ENCODE measurements at places on chromosomes 16 and 17.

GRCh38 chr16:84379008-84379708 lies 10.8 kb downstream of the ATP2C2 start:
- DNase-seq: no peak

DNA sequence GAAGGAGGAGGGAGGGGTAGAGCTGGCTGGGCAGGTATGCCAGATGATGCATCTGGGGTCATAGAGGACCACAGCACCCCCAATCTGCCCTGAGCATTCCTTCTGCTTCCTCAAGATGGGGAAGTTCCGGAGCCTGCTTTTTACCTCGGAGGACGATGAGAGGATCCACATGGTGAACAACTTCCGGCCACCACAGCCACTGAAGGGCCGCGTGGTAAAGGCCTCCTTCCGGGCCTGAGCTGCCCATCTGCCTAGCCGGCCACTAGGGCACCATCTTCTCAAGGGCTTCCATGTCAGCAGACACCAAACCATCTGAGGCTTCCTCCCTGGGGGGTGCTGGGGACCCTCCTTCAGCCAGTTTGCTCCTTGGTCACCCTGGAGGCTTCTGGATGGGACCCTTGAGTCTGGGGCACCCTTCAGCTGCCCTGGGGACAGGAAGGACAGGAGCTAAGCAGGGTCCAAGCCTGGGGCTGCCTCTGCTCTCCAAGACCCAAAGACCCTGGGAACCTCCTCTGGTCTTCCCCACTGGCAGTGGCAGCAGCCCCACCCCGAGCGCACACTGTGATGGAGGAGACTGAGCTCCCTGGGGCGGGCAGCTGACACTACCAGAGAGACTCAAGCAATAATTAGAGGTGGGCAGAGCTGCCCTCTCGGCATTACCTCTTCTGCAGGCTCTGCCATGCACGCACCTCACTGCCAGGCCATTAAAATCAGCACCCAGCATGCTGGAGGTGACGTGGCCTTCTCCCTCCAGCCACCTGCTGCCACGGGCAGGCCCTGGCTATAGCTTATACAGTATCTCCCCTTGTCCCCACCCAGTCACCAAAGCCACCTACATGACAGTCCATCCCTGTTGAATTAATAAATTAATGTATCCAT lies 9.3 kb downstream of the CA7 start:
- no peak for DNase-seq

- no peak for DNase-seq
These were observed 3.9 kb downstream of the GFAP start for GRCh38 chr17:44911133-44912001.

- no peak for DNase-seq
These were observed 6.5 kb upstream of the UBB start for GRCh38 chr17:16374146-16374938.

- DNase-seq: no peak
These were observed 11.6 kb downstream of the ZNF423 start for GRCh38 chr16:49844359-49844758.

- DNase-seq: no peak
These were observed 7.8 kb downstream of the LGALS3BP start for GRCh38 chr17:78971756-78972506.
